Effector memory CD8-positive, alpha-beta T cell (primary cell): ENCODE measurements at places on chromosomes 6 and 20.

- DNase-seq, result no peak
Measured at GRCh38 chr6:524803-525202, 132.1 kb downstream of the HUS1B start.

DNA sequence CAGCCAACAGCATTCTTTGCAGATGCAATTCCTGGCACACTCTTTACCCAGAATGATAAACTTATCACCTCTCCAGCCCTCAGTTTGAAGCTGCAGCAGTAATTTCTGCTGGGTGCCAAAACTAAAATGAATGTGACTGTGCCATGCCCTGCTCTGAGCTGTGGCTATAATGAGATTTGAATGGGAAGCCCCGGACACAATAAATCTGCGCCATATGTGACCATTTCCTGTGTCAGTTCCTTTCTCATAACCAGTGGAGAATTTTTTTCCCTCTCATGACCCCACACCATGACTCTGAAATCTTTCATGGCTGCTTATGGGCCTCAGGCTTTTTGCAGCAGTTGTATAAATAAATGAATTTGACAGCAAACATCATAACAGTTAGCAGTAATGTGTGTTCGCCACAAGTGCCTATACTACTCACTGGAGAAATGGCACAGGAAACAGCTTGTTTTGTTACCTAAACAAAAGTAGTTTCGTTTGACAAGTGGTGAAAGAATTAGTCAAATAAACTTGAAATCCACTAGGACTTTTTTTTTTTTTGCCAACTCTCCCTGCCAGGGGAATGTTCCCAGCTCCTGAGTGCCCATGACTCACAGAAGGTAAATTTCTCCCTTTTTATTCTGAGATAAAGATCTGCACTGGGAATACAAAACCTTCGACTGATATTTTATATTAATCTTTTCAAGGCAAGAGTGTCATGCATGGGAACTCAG is 408.4 kb downstream of the PKHD1 start:
- DNase-seq, result no peak

DNA sequence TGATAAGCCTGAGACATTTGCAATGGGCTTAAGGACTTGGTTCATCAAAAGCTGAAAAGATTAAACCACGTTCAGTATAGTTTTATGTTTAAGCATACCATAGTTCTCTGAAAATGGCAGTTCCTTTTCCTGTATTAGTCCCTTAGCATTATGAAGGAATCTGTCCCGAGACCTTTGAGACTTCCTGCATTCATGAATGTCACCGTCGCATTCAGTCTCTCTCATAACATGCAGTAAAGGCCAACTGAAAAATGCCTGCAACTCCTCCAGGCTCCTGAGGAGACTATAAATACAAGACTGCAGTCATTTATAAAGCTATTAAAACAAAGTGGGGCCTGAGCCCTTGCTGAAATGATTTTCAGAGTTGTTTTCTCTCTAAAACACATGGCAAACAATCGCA is 129.1 kb downstream of the SYCP2 start:
- no peak for DNase-seq

DNA sequence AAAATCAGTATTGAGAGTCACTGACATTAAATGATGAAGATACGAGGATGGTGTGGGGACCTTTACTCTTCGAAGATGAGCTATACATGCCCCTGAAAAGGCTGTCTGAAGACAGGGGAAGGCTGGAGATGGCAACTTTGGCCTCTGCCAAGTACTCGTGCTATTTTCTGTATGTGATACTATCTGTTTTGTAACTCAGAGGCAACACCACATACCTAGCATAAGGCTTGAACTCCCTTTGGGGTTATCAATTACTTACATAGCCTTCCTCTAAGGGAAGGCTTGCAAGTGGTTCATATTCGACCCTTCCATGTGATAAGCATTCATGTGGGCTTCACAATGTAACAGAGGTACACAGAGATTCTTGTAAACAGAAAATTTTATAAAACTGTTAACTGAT is 68.7 kb upstream of the FBXO30 start:
- no peak for DNase-seq

GRCh38 chr6:106510090-106510970 is 119.0 kb downstream of the RTN4IP1 start:
- DNase-seq, result peak; percentile 48

- DNase-seq, result no peak
Measured at GRCh38 chr6:143958839-143959399, 49.1 kb downstream of the PLAGL1 start.

DNA sequence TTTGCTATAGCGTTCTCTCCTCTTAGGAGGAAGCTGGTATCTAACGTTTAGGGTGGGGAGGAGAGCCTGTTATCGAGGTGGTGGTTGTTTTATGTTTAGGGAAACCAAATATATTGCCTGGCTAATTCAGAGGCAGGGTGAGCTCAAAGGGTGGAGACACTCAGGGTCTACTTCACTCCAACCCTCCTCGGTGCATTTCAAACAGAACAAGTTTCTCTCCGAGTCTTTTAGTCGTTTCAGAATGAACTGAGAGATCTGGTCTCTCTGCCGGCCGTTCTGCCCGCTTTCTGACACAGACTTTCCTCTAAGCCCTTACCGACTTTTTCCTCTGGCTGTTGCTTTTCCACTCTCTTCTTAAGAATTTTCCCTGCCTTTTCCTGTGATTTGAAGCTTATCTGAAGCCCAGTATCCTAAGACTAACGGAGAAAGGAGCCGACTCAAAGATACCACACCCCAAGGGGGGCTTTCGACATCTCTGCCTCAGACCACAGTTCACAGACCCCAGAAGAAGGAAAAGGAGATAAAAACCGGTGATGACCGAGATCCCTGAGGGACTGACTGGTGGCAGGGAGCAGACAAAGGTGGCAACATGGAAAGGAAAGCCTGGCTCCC is 865 bp downstream of the STK38 start:
- DNase-seq, result no peak

DNA sequence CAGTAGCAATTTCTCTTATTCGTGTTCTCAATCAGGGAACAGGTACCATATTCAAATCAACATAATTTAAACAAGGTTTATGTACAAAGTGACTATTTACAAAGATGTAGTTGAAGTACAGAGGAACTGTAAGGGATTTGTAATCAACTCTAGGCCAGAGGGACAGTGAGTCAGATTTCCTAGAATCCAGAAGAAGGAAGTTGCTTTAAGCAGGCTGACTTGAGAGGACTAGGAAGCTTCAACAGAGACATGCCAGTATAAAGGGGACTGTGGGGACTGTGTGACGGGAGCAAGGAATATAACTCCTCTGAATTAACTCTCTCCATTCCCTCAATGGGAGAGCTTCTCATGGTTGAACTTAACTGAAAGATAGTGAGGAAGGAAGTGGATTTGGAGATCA is 427.4 kb upstream of the JAG1 start:
- DNase-seq, result no peak

DNA sequence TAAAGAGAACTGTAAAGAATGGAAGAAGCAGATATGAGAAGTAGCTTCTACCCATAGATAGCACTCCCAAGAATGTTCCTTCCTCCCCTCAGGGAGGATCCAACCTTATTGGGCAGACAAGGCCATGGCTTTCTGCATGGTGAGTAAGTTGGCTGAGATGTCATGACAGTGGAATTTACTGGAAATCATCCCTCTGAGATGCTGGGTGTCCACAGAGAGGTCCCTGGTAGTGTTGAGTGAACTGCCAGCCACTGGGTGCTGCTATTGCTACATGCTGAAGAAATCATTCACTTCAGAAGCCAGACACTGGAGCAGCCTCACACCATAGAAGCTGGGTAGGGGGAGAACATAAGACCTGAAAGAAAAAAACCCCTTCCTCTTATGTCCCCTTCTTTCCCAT is 46.4 kb upstream of the FERMT1 start:
- DNase-seq, result no peak

- no peak for DNase-seq
Measured at GRCh38 chr6:25629198-25629576, 22.8 kb upstream of the SCGN start.

DNA sequence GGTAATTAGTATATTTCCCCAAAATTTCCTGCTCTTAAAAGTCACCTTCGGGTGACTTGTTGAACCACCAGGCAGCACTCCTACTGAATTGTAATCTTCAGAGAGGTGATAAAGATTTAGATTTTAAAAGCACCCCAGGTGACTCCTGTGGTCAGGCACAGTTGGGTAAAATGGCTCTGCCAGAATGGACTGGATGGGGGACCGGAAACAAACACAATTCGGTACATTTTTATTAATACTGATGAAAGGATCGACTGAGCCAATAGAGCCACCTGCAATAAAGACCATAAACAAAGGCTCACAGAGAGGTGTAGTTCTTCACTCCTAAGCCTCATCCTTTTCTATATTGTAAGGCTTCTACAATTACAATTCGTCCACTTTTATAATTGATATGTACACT is 19.6 kb upstream of the FAM83C start:
- no peak for DNase-seq

- DNase-seq, result no peak
Measured at GRCh38 chr6:18062733-18063132, 59.7 kb downstream of the NHLRC1 start.

- no peak for DNase-seq
Measured at GRCh38 chr6:163288915-163289314, 125.6 kb upstream of the QKI start.

DNA sequence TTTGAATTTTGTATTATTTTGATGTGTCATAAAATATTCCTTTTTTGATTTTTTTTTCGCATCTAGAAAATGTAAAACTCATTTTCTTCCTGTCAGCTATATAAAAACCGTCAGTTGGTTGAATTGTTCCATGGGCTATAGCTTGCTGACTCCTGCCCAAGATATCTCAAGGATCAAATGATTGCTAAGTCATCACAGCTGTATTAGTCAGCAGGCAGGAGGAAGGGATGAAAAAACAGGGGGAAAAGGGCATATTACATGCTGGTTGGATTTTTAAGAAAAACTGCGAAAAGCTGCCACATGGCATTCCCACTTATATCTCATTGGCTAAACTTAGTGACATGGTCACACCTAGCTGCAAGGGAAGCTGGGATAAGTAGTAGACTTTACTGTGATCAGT is 569.9 kb downstream of the BCKDHB start:
- DNase-seq, result no peak

GRCh38 chr6:52590152-52590891 is 13.5 kb upstream of the TRAM2 start:
- no peak for DNase-seq

- DNase-seq, result no peak
Measured at GRCh38 chr20:16115911-16116552, 457.2 kb downstream of the KIF16B start.

DNA sequence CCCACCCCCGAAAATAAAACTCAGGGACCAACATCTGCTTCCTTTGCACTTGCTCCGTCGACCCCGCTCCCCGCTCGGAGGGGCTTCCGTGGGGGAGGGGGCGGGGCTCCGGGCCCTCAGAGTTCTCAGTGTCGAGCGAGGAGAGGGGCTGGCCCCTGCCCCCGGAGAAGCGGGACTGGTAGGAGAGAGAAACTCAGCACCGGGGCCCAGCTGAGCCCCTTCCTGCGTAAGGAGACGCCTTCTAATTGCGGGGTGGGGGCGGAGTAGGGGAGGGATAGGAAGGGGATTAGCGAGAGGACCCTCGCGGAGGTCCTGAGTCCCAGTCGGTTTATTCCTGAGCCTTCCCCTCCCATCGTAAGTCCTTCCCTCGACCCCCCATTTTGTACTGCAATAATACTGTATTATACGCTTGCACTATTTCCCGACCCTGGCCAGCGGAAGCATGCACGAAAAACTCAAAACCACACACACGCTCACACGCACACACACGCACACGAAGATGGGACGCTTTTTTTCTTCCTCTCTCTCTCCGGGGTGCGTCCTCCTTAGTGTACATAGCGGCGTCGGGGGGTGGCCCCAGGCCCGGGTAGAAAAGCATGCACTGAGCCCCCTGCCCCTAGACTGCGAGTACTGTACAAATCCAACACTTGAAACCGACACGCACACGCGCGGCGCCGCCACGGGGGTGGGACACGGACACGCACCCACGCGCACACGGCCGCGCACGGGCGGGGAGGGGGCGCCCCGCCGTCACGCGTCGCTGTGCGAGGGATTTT is 22.1 kb upstream of the SLC22A7 start:
- no peak for DNase-seq

GRCh38 chr20:14415467-14415866 is 78.1 kb upstream of the FLRT3 start:
- DNase-seq, result no peak

DNA sequence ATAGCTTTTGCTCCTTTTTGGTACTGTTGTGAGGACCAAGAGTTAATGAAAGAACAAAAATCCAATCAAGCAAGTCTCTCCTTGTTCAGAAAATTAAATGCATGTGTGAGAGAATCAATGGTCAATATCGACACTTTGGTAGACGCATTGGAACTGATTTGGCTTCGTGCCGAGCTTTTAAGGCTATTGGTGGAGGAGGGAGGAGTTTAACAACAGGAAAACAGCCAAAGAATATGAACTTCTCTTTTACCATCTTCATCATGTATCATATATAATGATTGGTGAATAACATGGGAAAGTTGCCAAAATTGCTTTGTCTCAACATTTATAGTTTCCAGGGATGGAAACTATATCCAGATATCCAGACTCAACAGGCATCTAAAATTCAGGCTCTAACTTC is 266.5 kb upstream of the CITED2 start:
- DNase-seq, result no peak

DNA sequence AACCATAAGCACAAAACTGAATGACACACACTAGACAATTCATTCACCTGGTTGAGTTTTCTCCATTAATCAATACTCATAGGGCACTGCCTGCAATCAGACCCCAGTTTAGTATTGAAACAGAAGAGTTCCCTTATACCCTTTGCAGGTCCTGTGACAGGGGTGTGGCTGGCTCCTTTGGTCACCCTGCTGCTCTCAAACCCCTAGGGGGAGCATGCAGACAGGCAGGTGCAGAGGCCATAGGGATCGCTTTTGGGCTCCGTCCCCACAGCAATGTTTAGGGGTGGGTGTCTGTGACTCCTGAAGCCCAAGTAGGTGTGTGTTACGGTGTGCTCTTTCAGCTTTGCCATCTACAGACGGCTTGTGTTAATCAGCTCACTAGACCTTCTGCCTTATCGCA is 210.4 kb downstream of the CENPW start:
- DNase-seq, result no peak

- DNase-seq, result no peak
Measured at GRCh38 chr20:4717816-4718570, 3.7 kb upstream of the PRND start.

DNA sequence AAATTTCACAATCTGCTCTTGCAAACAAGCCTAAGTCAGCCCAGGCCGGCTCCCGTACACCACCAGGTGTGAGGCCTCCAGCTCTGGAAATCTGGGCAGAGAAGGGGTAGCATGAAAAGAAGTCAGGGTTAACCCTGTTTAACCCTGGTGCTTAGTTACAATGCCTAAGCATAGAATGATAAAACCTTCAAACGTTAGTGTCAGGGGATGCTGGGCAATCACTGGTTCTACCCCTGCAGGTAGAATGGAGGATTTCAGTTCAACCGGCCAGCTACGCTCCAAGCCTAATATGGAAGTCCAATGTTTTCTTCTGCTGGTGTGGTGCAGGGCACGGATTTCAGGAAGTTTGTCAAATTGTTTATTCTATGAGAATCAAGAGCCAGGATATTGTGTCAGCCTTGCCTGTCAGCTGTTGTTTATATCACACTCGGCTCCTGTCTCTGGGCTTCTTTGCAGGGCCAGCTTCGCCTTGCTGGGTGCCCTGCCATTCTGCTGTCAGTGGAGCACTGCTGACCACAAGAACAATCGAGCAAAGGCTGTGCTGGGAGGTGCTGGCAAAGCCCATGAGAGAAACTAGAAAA is 20.2 kb upstream of the CD93 start:
- DNase-seq, result no peak
